ENCODE measurements at places on chromosomes 2 and 18.

- DNase-seq, result peak; percentile 70
Observed at GRCh38 chr18:26307161-26307773, 81.0 kb downstream of the TAF4B start.

DNA sequence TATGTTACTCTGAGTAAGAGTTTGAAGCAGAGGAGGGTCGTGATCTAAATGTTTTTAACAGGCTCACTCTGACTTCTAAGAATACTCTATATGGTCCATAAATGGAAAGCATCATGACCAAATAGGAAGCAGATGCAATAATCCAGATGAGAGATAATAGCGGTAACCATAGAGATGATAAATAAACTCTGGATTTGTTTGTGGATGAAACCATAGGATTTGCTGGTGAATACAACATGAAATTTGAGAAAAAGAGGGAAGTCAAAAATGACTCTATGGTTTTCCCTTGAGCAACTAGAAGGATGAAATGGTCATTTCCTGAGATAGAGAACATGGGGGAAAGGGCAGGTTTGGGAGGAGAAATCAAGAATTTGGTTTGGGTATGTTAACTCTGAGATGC, 3.9 kb downstream of the HEATR5B start:
- no peak for DNase-seq

- no peak for DNase-seq
Observed at GRCh38 chr2:204279819-204280218, 265.5 kb upstream of the PARD3B start.

- DNase-seq, result no peak
Observed at GRCh38 chr2:46530639-46531038, 51.3 kb downstream of the TMEM247 start.

- DNase-seq, result no peak
Observed at GRCh38 chr2:59383473-59383872, 1142.3 kb upstream of the FANCL start.

GRCh38 chr2:97740590-97741182, 27.3 kb downstream of the ZAP70 start:
- peak; percentile 49 for DNase-seq

DNA sequence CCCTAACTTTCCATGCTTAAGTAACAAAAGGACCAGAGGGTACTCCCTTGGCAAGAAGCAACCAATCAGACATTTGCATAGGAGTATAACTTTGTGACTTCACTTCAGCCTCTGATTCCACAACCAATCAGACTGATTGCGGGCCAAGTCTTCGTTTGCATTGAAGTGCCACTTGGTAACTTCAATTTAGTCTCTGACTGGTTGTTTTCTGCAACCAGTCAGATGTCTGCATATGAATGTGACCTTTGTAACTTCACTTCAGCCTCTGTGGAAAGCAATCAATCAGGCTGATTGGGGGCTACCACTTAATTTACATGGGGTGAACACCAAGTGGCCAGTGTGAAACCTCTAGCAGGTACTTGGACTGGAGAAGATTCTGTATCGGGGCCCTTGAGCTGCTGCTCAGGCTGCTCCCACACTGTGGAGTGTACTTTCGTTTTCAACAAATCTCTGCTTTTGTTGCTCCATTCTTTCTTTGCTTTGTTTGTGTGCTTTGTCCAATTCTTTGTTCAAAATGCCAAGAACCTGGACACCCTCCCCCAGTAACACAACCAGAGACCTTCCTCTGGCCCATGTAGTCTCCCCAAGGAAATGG, 241.5 kb downstream of the ACKR3 start:
- no peak for DNase-seq

DNA sequence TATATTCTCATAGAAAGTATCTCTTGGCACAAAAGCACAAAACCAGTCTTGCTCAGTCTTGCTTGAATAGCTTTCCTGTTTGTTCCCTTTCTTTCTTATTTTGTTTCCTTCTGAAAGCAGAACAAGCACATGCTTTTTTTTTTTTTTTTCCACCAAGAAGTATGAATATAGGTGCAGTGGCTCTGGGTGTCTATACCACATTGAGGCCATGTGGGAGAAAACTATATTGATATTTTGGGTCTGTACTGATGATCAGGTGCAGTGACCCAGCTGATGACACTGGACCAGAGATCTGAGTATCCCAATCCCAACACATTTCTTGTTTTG, 28.7 kb downstream of the GEMIN6 start:
- no peak for DNase-seq

DNA sequence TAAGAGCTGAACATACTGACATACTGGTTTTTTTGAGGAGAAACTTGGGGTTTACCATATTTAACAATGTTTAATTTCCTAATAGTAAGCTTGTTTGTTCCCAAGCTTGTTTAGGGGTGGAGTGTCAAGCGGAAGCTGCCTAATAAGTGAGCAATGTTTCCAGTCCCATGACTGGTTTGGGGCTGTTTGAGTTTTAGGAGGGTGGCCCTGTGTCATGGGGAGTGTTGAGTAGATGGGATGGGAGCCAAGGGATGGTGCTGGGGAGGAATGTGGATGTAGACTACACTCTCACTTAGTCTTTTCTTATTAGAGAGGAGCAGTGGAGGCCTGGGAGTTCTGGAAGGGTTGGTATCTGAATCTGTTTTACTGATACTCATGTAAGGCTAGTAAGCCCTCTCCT, 128.5 kb downstream of the TANC1 start:
- no peak for DNase-seq

DNA sequence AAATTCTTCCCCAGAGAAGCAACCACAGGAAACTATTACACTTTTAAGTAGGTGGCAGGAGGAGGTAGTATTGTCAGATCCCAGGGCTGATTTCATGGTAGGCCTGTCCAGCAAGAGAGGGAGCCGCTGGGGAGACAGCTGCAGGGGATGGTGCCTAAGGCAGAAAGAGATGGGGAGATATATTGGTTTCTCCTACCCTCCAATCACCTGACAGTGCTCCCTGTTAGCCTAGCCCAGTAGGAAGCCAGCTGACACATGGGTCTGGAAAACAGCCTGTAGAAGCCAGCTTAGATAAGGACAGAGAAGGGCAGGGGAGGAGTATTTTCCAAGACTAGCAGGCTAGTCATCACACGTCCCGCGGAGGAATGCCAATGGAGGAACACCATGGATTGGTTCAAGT, 8.2 kb upstream of the SPOPL start:
- peak; percentile 92 for DNase-seq

- no peak for DNase-seq
Observed at GRCh38 chr2:67036444-67036843, 360.7 kb upstream of the ETAA1 start.

DNA sequence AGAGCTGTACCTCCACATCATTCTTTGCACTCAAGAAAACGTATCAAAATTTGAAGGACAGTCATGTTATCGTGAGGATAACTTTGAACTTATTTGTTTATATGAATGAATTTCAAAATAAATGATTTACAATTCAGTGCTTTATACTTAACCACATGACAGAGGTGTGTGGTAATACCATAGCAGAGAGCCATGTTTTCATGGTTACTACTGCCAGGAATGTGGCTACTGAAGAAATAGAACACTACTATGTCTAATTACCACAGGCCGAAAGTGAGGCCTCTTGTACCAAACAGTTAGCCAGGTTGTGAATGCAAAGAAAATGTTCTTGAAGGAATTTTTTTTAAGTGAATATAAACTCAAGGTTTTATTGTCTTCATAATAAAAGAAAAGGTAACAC, 49.2 kb downstream of the AAK1 start:
- no peak for DNase-seq

- no peak for DNase-seq
Observed at GRCh38 chr2:33133454-33133952, 186.8 kb downstream of the LTBP1 start.

DNA sequence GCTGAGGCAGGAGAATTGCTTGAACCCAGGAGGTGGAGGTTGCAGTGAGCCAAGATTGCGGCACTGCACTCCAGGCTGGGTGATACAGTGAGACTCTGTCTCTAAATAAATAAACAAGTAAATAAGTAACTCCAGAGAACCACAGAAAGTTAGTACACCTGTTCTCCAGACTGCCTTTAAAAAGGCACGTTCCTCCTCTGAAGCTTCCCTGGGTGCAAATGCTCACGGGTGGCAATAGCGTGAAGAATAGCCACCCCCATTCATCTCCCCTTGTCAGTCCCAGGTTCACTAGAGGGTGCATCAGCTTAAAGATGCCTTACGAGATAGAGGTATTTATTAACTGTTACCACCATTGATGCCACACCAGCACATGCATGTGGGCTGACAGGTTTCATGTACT, 64.3 kb upstream of the RTN4 start:
- DNase-seq, result no peak

- DNase-seq, result no peak
Observed at GRCh38 chr18:65919663-65920062, 168.9 kb downstream of the CDH7 start.

DNA sequence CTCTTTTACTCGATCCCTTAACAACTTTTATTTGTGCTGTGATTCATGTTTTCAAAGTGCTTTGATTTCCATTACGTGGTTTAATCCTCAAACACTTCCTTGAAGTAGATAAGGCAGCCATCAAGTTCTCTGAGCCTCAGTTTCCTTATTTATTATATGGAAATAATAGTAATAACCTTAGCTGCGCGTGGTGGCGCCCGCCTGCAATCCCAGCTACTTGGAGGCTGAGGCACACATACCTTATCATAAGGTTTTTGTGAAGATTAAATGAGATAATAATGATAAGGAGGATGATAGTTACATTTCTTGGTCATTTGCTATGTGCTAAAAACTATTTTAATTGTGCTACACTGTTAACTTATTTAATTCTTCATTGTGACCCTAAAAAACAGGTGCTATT, 305.7 kb downstream of the NRXN1 start:
- no peak for DNase-seq

GRCh38 chr2:217738061-217738460, 264.7 kb downstream of the TNS1 start:
- DNase-seq, result no peak

- peak; percentile 29 for DNase-seq
Observed at GRCh38 chr2:163771596-163771995, 35.8 kb upstream of the FIGN start.

GRCh38 chr2:2234398-2235195, 96.5 kb downstream of the MYT1L start:
- no peak for DNase-seq

DNA sequence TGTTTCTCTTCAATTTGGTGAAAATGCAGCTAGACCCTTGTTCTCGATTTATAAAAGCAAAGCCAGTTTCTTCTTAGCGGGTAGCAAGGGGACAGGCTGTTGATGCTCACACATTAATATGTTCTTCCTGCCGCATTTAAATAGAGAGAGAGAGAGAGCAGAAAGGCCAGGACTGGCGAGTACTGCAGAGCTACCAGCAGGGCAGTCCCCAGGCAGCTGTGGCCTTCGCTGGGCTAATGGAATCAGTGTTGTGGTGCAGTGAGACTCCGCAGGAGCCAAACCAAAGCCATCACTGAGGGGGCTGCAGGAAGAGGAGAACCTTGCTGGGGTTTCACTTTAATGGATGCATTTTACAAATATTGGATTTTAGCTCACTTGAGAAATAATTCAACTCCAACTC, 223.6 kb downstream of the ACTR3 start:
- DNase-seq, result no peak

GRCh38 chr2:15427987-15428386, 133.1 kb downstream of the NBAS start:
- DNase-seq, result no peak

DNA sequence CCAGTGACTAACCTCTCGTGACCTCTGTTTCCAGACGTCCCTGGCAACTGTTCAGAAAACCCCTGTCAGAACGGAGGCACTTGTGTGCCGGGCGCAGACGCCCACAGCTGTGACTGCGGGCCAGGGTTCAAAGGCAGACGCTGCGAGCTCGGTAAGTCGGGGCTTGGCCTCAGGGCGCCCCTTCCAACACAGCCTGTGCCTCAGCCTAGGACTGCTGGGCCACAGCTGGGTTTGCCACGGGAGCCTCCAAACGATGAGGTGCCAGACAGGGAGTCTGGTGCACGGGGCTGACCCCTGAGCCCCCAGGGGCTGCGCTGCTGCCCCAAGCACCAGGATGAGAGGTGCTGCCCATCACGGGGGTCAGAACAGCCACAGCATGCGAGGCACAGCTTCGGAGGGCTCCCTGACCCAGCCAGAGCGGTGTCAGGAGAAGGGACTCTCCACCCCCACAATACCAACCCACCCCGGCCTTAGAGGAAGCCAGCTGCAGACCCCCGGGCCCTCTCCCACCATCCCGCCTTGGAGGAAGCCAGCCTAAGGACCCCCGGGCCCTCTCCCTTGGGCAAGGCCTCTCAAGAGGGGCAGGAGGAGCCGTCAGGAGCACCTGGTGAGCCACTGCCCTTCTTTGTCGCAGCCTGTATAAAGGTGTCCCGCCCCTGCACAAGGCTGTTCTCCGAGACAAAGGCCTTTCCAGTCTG, 20.3 kb downstream of the MTERF4 start:
- DNase-seq, result no peak

GRCh38 chr2:46490521-46491141, 11.3 kb downstream of the TMEM247 start:
- DNase-seq, result no peak

DNA sequence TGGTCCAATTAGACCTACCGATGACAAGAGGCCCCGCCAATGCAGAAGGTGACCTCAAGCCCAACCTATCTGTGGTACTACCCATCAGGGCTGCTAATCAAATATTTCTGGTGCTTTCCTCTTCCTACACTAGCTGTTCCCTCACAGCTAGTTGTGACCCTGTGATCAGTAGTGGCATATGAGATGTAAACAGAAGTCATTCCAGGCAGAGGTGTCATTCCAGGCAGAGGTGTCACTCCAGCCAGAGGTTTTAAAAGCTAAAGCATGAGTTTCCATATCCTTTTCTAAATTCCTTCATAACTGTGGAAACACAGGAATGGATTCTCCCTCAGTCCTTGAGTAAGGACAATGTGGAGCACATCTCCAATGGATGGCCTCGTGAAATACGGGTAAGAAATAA, 110.9 kb upstream of the DNAJC10 start:
- peak; percentile 29 for DNase-seq

GRCh38 chr2:85160966-85161960, 28.1 kb downstream of the TCF7L1 start:
- DNase-seq, result no peak

- peak; percentile 95 for DNase-seq
Observed at GRCh38 chr2:127859712-127860085, 1.7 kb upstream of the POLR2D start.

DNA sequence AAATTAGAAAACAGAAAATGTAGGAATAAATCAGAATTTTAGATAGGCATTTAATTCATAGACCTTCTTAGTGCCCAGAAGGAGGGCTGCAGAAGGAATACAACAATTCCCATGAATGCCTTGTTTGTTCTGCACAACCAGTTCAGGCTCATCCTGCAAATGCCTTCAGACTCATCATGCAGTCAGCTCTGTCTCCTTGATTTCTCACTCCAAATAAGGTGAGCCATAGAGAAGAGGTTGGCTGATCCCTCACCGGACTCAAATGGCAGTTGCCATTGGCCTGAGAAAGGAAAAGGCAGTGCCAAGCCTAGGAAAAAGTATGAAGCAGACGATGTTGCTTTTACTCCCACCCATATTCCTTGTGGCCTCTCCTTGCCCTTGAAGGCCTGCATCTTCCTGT, 50.3 kb downstream of the DSC3 start:
- DNase-seq, result no peak

DNA sequence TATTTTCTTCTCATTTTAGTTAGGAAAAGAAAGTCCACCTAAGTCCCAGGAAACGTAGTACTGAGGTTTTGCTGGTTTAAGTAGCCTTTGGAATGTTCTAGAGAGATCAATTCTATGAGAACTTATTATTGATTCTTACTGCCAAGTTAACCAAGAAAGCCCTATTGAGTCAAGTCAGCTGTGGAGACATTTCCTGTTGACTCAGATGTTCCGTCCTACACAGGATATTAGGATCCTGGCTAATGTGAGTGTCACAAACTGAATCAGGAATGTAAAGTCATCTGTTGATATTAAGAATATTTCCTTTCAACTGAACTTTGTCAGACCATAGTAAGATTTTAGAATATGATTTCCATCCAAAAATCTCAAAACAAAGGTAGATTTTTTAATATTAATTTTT, 654.3 kb downstream of the LRRTM4 start:
- DNase-seq, result no peak
